ENCODE measurements at places on chromosomes 1 and 21. TPM values are rescaled to one million over a fixed set of nuclear protein-coding genes. Genes with fewer than 3 reads are reported as not detected.

GRCh38 chr1:223228931-223229528 lies 86.0 kb upstream of the TLR5 start:
- H3K4me1 ChIP-seq: peaks cover 34% of the 10 kb centered on the region
- no peaks in the 10 kb centered on the region for H3K27me3 ChIP-seq
- DNase-seq: no peak
- no peak overlapping the region for H3K4me3 ChIP-seq
- peaks cover 2% of the 10 kb centered on the region for H3K36me3 ChIP-seq

DNA sequence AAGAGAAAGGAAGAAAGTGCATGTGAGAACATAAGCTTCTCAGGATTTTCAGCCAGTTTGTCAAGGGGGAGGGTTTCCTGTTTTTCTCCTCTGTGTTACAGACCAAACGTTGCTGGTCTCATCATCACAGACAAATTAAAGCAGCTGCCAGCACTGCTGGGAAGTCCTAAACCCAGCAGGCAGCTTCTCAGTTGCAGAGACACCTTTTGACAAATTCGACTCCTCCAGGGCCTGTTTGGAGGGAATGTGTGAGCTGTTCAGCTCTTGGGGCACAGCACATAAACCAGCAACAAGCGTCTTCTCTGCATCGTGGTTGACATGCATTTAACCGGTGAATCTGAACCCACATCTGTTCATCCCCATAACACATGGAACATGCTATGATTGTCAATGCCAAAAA lies 454.6 kb upstream of the RUNX1 start:
- peaks cover 39% of the 10 kb centered on the region for H3K27me3 ChIP-seq
- H3K27ac ChIP-seq: peak overlapping the region; percentile 49
- H3K36me3 ChIP-seq: no peaks in the 10 kb centered on the region
- DNase-seq: no peak

GRCh38 chr1:101730559-101730958 lies 266.2 kb downstream of the OLFM3 start:
- no peaks in the 10 kb centered on the region for H3K4me1 ChIP-seq
- no peak overlapping the region for H3K4me3 ChIP-seq
- H3K27ac ChIP-seq: no peak overlapping the region
- peaks cover 6% of the 10 kb centered on the region for H3K27me3 ChIP-seq
- H3K36me3 ChIP-seq: no peaks in the 10 kb centered on the region
- no peak for DNase-seq

DNA sequence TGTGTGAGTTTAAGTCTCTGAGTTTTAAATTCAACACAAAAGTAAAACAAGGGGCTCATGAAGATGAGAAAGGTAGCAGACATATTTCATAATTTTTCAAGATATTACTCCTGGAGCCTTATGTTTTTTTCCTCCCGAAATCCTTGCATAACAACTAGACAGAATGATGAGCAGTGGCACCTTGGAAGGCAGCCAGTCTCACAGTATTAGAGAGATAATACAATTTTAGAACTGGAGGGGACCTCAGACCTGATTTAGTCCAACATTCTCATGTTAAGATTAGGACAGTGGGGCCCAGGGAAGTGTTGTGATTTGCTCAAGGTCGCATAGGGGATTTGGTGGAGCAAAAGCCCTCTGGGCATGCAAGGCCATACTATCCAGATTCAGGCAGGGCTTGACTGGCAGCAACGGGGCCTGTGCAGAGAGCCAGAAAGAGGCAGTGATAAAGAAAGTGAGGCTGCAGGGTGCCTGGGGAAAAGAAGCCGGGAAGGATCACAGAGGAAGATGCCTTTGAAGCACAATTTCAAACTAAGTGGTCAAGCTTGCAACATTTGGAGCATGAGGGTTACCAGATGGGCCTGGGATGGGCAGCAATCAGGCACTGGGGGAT lies 31.4 kb upstream of the BCL9 start:
- no peak for DNase-seq
- H3K27me3 ChIP-seq: peaks cover 16% of the 10 kb centered on the region
- H3K27ac ChIP-seq: no peak overlapping the region
- H3K4me3 ChIP-seq: no peak overlapping the region
- H3K36me3 ChIP-seq: peaks cover 3% of the 10 kb centered on the region
- no peaks in the 10 kb centered on the region for H3K4me1 ChIP-seq

- no peak overlapping the region for H3K27ac ChIP-seq
- no peaks in the 10 kb centered on the region for H3K4me1 ChIP-seq
- no peak overlapping the region for H3K4me3 ChIP-seq
- H3K27me3 ChIP-seq: peaks cover 25% of the 10 kb centered on the region
- DNase-seq: no peak
Observed at GRCh38 chr21:26795866-26796329, 49.3 kb downstream of the ADAMTS1 start.

DNA sequence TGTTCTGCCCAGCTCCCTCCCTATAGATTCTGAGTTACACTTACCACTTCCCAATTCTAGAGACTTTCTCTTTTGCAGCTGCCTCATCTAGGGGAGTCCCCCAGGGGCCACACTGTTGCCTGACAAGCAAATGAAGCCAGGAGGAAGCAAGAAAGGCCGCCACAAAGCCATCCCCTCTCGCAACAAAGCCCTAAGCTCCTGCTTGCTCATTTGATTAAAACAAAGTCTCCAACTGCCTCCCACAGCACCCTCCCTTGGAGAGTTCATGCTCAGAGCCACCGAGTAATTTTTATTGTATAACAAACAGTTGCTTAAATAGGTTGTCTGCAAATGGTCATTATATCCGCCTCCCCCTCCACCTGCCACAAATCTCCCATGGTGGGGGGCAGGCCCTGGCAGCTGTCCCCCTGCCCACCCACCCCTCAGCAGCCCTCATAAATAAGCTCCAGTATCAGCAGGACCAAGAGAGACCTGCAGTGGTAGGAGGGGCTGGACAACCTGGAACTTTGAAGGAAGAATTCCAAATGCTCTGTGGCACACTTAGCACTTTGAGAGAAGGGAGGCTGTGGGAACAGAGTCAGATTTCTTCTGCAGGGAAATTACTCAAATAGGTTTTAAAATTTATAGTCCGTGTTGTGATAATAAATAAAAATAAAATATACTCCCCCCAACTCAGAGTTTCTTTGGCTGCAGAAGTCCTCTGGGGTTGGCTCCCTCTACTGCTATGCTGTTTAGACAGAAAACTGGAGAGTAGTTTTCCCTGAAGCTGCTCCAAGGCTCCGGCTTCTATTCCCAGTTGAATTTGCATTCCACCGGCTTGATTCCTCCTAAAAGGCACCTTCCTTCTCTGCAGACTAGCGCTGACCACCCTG lies 237.5 kb downstream of the TTLL7 start:
- peaks cover 4% of the 10 kb centered on the region for H3K4me1 ChIP-seq
- H3K27me3 ChIP-seq: peaks cover 12% of the 10 kb centered on the region
- no peak overlapping the region for H3K27ac ChIP-seq

DNA sequence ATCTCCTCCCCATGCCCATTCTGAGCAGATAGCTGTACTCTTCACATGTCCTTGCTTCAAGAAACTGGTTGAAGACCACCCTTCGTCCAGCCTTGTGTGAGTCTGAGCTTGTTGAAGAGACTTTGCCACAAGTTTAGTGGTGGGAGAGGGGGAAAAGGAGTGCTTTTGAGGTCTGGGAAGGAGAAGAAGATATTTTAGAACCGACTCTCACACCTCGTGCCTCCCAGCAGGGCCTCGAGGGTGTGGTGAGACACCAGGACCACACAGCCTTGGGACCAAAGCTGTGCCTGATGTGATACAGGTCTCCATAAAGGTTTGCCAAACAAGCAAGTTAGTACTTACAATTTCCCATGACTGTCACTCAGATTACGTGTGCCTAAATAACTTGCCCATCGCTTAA lies 201.8 kb downstream of the DYRK1A start:
- H3K27ac ChIP-seq: no peak overlapping the region
- H3K36me3 ChIP-seq: no peaks in the 10 kb centered on the region
- no peak overlapping the region for H3K4me3 ChIP-seq
- peaks cover 4% of the 10 kb centered on the region for H3K4me1 ChIP-seq

GRCh38 chr1:198848649-198849048 lies 209.8 kb downstream of the PTPRC start:
- no peaks in the 10 kb centered on the region for H3K36me3 ChIP-seq
- no peak overlapping the region for H3K27ac ChIP-seq

GRCh38 chr1:116521186-116521585 lies 49.6 kb downstream of the CD58 start:
- DNase-seq: no peak
- no peaks in the 10 kb centered on the region for H3K36me3 ChIP-seq
- H3K27ac ChIP-seq: no peak overlapping the region
- peaks cover 23% of the 10 kb centered on the region for H3K4me1 ChIP-seq
- H3K4me3 ChIP-seq: no peak overlapping the region

GRCh38 chr21:38712071-38712470 lies 93.7 kb upstream of the ETS2 start:
- H3K27me3 ChIP-seq: peaks cover 40% of the 10 kb centered on the region
- H3K36me3 ChIP-seq: no peaks in the 10 kb centered on the region
- DNase-seq: no peak
- no peak overlapping the region for H3K27ac ChIP-seq

GRCh38 chr1:6489799-6490180 lies 1.7 kb downstream of the PLEKHG5 start:
- H3K4me1 ChIP-seq: peaks cover 29% of the 10 kb centered on the region
- peaks cover 15% of the 10 kb centered on the region for H3K27me3 ChIP-seq
- peaks cover 2% of the 10 kb centered on the region for H3K36me3 ChIP-seq
- peak overlapping the region; percentile 89 for H3K4me3 ChIP-seq

DNA sequence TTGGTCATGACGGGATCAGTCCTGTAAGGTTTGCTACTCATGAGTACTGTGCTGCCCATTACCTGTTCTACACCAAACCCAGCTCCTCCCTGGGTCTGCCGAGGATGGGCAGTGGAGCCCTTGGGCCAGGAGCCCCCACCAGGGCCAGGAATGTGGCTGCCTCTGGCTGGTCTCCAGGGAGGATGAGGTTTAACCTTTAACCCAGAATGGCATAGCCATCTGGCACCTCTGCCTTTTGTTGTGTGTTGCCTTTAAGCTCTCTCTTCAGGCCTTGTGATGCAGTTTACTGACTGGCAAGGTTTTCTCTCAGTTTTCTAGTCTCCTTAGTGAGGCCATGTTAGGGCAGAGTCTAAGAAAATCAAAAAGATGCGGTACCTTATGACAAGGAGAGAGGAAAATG lies 38.6 kb downstream of the SIPA1L2 start:
- H3K4me1 ChIP-seq: peaks cover 6% of the 10 kb centered on the region
- H3K27me3 ChIP-seq: no peaks in the 10 kb centered on the region
- DNase-seq: no peak
- H3K27ac ChIP-seq: no peak overlapping the region

- no peak overlapping the region for H3K27ac ChIP-seq
- H3K36me3 ChIP-seq: peaks cover 4% of the 10 kb centered on the region
- H3K4me3 ChIP-seq: no peak overlapping the region
- peaks cover 2% of the 10 kb centered on the region for H3K27me3 ChIP-seq
- DNase-seq: no peak
Observed at GRCh38 chr1:96698342-96698983, 23.1 kb upstream of the PTBP2 start.

DNA sequence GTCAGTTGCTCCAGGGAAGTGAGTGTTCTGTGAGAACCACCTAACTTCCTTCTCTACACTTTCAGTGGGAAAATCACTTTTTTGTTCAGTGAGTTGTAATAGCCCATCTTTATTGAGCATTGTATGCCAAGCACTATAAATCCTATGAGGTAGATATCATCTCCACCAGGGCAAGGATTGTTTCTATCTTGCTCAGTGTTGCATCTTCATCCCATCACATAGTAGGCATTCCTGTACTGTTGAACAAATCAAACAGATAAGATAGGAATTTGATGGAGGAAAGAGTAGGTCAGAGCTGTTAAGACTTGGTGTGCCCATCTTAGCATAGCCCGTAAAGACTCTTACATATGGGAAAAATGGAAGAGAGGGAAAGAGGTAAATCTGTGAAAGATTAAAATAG lies 2.9 kb upstream of the PIGV start:
- peaks cover 5% of the 10 kb centered on the region for H3K36me3 ChIP-seq
- no peaks in the 10 kb centered on the region for H3K27me3 ChIP-seq
- no peak for DNase-seq
- peaks cover 56% of the 10 kb centered on the region for H3K4me1 ChIP-seq
- peak overlapping the region; percentile 100 for H3K27ac ChIP-seq
- no peak overlapping the region for H3K4me3 ChIP-seq

DNA sequence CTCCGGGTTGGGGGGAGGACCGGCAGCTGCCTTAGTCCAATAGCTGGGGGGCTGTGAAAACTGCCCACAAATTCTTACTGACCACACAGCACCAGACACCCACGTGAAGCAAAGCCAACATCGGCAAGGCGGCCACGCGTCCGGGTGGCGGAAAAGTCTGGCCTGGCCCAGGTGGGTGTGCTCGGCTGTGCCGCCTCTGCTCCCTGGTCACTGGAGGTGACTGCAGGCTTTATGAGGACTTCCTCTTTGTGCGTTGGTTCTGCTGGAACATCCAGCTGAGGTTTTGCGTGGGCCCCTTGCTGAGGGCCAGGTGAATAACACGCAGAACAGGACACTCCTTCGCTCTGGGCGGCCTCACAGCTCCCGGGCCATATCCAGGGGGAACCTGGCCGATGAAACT lies 35.4 kb downstream of the FAAP20 start:
- peaks cover 8% of the 10 kb centered on the region for H3K4me1 ChIP-seq
- H3K4me3 ChIP-seq: no peak overlapping the region
- no peaks in the 10 kb centered on the region for H3K27me3 ChIP-seq
- peaks cover 5% of the 10 kb centered on the region for H3K36me3 ChIP-seq
- H3K27ac ChIP-seq: peak overlapping the region; percentile 2
- no peak for DNase-seq

DNA sequence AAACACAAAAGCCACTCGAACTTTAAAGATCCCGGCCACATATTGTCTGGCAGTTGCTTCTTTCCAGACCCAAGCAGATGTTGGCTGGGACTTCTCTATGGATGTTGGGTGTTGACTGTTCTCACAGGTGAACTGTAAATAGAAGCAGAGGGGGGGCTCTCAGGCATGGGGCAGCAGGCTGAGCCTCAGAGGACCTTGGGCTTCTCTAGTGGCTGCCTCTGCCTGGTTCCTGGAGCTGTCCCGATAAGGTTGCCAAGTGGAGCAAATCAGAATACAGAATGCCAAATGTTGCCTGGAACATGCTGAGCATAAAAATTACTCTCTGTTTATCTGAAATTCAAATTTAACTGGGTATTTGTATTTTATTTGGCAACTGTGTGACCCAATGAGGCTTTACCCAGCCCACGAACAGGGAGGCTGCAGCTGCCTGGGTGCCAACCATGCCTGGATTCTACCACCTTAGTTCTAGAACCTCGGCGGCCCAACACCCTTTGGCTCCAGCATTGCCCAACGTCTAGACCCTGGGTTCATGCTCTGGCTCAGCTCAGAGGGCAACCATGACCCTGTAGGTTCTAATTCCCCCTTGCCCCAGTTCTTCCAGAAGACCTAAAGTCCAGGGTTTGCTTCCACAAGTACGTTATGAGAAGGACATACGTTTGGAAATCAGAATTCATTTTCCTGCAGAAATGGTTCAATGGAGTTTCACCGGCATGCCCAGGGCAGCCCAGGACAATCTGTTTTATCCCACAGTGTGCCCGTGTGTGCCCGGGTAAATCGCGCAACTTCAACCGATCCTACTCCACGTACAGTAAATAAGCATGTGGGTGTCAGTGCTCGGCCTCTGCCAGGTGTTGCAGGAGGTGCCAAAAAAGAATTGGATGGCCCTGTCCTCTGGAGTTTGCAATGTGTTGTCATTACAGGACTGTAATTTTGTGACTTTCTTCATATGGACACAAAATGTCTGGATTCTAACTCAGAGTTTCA lies 5.4 kb upstream of the SLC45A1 start:
- DNase-seq: no peak
- H3K4me1 ChIP-seq: peaks cover 9% of the 10 kb centered on the region
- H3K27ac ChIP-seq: no peak overlapping the region
- H3K36me3 ChIP-seq: no peaks in the 10 kb centered on the region
- peaks cover 41% of the 10 kb centered on the region for H3K27me3 ChIP-seq
- no peak overlapping the region for H3K4me3 ChIP-seq

CLCN6 gene
- total RNA-seq: 13.8 TPM

ERVH48-1 gene
- total RNA-seq: not detected

ZBTB8B gene
- not detected for total RNA-seq

PTPN14 gene
- 0.05 TPM for total RNA-seq

MAEL gene
- not detected for total RNA-seq

CAPN8 gene
- 0.91 TPM for total RNA-seq

SLC30A2 gene
- total RNA-seq: not detected

OR2T27 gene
- total RNA-seq: not detected

CD48 gene
- 386 TPM for total RNA-seq
